Activated gamma-delta T cell (primary cell): ENCODE measurements at places on chromosomes 4 and X.

- no peak for DNase-seq
These were observed 44.8 kb downstream of the ACOX3 start for GRCh38 chr4:8395504-8396296.

DNA sequence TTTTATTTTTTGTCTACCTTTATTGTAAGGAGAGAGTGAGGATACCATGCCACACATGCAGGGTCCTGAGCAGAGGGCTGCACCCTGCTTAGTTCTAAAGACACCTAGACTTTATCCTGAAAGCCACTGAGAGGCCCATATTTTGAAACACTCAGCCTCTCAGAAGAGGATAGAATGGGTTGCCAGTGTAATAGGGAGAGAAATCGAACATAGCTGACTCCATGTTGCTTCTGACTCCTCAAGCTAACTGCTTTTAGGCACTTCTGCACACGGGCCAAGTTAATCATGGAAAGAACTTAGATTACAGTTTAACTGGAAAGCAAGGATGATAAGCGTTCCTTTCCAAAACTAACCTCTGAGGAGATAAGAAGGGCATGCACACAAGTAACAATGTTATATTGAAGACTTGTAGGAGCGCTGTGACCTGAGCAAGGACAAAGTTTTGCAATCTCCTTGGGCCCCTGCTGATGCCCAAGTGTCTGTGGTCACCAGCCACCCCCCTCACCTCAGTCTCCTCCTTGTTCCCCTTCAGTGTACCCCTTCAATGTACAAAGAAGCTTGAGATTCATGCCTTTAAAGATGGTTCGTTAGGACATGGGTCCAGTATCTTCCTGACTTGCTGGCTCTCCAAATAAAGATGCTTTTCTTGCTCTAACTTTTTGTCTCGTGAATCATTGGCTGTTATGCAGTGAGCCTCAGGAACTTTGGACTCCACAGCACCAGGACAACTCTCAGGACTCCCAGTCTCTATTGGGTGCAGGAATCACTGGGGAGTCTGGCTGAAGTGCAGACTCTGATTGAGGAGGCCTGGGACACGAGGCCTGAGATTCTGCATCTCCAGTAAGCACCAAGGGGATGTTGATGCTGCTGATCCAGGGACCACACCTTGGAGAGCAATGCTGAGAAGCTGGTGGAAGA, 25.4 kb upstream of the CD99 start:
- no peak for DNase-seq

GRCh38 chrX:115360220-115360781, 70.8 kb downstream of the LUZP4 start:
- no peak for DNase-seq

DNA sequence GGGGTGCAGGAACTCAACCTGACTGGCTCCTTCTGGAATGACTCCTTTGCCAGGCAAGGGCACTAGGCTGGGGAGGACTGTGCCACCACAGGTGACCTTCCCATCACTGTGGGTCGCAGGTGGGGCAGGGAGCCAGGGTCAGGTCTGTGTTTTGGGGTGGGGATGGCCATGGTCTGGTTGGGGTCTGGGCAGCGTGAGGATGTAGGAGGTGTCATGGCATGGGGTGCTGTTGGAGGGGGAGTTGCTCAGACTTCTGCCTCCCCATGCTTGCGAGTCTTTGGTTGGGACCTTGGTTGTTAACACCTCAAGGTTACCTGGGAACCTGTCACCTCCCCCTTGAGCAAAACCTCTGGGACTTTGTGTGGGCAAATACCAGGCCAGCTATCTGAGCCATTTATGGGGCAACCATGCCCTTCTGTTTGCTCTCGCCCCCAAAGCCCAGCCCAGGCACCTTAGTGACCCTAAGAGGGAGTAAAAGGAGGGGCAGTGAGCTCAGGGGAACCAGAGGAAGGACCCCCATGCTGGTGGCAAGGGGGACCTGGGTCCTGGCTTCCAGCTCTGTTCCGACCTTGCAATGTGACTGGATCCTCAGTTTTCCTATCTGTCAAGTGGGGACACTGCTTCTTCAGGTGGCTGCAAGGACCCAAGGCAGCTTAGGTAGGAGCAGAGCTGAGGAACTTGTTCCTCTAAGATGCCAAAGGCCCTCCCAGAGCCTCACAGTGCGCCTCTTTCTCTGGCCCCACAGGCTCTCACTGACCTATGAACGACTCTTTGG, 2.4 kb upstream of the GDI1 start:
- no peak for DNase-seq

DNA sequence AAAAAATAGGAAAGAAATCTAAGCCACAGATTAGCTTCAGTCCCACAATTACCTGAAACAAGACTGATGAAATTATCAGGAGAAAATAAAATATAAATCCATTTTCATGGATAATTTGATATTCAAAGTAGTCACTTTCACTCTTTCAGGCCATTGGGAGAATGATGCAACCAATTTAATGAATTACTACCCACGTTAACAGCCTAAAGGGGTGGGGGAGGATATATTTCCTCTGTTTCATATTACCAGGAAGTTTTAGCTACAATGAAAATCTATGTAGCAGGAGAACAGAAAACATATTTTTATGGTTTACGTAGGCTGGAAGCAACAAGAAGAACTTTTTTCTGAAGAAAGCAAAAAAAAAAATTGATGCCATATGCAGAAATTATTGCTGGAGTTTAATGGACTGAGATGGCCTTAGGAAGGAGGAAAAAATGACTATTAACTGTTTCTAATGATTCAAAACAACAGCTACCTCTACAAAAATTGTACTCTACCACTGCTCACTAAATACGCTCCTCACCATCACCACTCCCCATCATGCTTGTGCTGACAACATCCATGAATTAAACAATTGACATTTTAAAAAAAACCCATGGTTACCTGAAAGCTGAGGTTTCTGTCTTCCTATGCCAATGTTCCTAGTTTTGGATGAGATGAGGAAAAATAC, 100.9 kb downstream of the CXXC4 start:
- no peak for DNase-seq

- no peak for DNase-seq
These were observed 133.2 kb upstream of the RPS6KA3 start for GRCh38 chrX:20399728-20400414.

DNA sequence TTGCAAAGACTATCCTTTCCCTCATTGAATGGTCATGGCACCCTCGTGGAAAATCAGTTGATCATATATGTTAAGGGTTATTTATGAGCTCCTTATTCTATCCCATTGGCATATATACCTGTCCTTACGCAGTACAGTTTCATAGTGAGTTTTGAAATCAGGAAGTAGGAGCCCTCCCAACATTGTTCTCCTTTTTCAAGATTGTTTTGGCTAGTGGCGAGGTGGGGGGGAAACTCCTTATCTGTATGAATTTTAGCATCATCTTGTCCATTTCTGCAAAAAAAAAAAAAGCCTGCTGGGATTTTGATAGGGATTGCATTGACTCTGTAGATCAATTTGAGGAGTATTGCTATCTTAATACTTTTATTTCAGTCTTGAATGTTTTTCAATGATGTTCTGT, 2.5 kb upstream of the USP9X start:
- no peak for DNase-seq

DNA sequence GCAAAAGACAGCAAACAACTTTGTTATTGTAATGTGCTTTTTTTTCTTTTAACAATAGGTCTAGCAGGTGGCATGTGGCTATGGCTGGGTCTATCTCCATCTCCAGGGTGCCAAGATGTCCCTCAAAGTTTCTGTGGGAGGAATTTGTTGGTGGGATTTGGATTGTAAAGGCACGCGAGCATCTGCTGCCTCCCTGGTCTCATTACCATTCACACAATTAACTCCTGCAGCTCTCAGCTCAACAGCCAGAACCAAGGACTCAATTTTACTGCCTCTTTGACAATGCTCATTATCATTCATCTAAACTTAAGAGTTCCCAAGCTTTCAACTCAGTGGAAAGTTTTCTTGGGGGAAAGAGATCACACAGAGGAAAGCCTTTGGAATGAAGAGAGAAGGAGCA, 10.9 kb upstream of the PCDH18 start:
- no peak for DNase-seq

- no peak for DNase-seq
These were observed 26.2 kb downstream of the FBXW7 start for GRCh38 chr4:152509595-152510225.

DNA sequence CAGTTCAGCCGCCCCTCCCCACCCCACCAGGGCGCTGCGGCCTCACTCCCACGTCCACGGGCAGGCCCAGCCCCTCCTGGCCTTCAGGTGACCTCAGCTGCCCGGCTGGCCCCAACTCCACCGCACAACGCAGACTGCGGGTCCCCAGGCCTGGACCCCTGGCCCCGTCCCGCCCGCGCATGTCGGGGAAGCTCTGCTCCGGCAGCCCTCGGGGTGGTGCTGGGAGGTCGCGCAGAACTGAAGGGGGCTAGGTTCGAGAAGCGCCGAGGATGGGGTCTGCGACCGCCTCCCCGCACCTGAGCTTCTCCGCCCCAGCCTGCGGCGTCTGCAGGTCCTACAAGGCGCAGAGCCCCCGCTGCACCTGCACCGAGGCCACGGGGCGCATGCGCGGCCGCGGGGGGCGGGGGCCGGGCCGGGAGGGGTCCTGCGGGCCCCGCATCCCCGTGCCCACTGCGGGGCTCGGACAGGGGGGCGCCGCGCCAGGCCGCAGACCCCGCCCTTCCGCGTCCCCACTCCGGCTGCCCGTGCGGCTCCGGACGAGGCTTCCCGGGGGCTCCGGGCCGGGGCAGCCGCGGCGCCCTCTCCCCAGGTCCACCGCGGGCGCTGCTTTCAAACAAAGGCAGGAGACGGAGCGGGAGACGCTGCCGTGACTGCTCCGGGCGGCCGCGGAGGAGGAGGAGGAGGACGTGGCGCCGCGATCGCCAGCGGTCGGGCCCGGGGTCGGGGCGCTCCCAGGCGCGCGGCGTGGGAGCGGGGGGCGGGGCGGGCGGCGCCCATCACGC, 672 bp upstream of the NAT8L start:
- DNase-seq: no peak
